ENCODE measurements at places on chromosomes 13 and 19.

- DNase-seq, result peak; percentile 4
These were observed 85.1 kb downstream of the TNFRSF19 start for GRCh38 chr13:23655321-23655720.

DNA sequence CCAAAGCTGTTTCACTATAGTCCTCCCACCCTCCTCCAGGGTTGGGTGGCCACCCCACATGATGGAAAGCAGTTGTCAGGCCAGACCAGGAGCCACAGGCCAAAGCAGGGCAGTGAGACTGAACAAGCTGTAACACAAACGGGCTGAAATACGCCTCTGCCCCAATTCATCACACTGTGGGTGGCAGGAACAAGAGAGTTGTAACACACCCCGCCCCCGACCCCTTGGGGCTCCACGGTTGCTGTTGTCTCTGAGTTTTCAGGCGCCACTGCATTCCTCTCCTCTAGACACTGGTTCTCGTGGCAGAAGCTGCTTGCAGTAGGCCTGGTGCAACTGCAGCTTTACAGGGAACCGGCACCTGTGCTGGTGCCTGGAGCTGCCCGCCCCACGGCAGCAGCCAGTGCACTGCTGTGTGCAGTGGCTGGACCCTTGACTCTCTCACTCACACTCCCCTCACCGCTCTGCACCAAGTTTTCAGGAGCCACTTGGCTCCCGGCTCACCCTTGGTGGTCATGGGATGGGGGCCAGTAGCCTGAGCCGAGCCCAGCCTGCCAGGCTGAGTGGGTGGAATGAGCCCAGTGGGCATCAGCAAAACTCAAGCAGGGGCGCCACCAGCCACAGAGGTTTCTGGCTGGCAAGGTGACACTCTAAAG lies 1314.5 kb upstream of the MIR17HG start:
- no peak for DNase-seq

DNA sequence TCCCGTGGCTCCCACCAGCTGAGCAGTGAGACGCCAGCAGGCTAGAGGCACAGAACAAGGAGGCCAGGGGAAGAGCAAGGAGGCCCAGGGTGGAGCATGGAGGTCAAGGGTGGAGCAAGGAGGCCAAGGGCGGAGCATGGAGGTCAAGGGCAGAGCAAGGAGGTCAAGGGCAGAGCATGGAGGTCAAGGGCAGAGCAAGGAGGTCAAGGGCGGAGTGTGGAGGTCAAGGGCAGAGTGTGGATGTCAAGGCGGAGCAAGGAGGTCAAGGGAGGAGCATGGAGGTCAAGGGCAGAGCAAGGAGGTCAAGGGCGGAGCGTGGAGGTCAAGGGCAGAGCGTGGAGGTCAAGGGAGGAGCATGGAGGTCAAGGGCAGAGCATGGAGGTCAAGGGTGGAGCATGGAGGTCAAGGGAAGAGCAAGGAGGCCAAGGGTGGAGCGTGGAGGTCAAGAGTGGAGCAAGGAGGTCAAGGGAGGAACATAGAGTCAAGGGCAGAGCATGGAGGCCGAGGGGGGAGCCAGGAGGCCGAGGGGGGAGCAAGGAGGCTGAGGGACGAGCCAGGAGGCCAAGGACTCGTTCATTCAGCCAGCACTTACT lies 27.7 kb downstream of the DPF1 start:
- no peak for DNase-seq

DNA sequence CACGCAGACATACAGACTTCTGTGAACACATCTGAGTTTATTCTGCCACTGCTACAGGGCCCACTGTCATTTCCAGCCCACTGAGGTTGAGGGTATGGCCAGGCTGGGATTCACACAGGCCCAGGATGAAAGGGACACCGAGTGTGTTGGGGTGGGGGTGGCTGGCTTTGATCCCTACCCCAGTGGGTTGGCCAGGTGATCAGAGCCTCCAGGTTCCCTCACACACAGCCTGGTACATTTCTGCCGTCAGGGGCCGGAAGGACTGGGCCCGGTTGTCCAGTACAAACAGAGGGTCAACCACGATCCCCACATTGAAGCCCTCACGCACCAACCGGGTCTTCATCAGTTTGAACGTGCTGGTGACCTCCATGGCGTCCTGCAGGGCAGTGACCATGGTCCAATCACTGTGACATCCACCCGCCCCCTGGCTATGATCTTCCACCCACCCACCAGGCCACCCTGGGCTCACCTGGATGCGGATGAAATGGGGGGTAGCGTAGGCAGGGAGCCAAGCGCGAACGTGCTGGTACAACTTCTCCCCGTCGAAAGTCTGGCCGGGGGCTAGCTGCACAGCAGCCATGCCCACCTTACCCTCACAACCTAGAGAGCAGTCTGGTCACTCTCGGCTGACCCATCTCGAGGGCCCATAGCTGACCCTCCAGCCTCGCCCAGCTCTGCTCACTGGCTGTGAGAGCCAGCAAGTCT lies 13.3 kb downstream of the SLC27A5 start:
- no peak for DNase-seq

GRCh38 chr19:18422530-18423191 lies 3.5 kb downstream of the SSBP4 start:
- DNase-seq, result no peak

- DNase-seq, result no peak
These were observed 9.6 kb downstream of the ZNF211 start for GRCh38 chr19:57642396-57643046.

DNA sequence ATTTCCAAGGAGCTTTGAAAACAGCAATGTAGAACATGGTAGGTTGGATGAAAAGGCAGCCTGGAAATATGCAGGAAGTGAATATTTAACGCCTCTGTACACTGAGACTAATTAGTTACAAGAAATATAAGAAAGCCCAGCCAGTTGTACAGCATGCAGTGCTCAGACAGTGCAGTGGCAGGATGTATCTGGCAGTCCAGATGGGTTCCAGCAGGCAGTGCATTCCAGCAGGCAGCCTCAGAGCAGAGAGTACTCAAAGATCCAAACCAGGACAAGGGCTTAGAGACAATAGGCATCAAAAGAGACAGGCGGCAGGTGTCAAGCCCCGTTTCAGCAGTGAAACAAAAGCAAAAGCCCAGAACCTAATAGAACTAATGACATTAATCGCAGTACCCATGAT lies 2776.3 kb downstream of the PCDH9 start:
- no peak for DNase-seq

- peak; percentile 33 for DNase-seq
These were observed 76.8 kb upstream of the ZNF835 start for GRCh38 chr19:56748378-56748777.

- no peak for DNase-seq
These were observed 177.5 kb downstream of the FOXO1 start for GRCh38 chr13:40488869-40489391.

Data from kidney tubule cell (primary cell).